LHCN-M2 (cell line): ENCODE measurements at places on chromosomes 12 and 14. TPM values are rescaled to one million over a fixed set of nuclear protein-coding genes. Genes with fewer than 3 reads are reported as not detected.

The MGST1 gene
- total RNA-seq, result 78.8 and 84.2 TPM in 2 replicates

The DBX2 gene
- not detected in 2 replicates for total RNA-seq

The TCL1B gene
- not detected in 2 replicates for total RNA-seq

The SLC7A7 gene
- total RNA-seq, result 4.2 and 4.6 TPM in 2 replicates

The PABPN1 gene
- total RNA-seq, result 86.7 and 92.7 TPM in 2 replicates

The SLIRP gene
- total RNA-seq, result 332 and 483 TPM in 2 replicates

The TAS2R7 gene
- 0.32 TPM in 1 of 2 replicates, not detected in the other for total RNA-seq

The SAMD15 gene
- 1.7 and 5.0 TPM in 2 replicates for total RNA-seq

The SLC7A8 gene
- total RNA-seq, result 2.4 and 3.4 TPM in 2 replicates

The ANKS1B gene
- 0.06 and 0.11 TPM in 2 replicates for total RNA-seq

- peak; percentile 99 for DNase-seq
These were observed 62.5 kb upstream of the PYGL start for GRCh38 chr14:51006781-51007211.

GRCh38 chr12:69688471-69689427 is 10.4 kb downstream of the BEST3 start:
- DNase-seq, result peak; percentile 99

DNA sequence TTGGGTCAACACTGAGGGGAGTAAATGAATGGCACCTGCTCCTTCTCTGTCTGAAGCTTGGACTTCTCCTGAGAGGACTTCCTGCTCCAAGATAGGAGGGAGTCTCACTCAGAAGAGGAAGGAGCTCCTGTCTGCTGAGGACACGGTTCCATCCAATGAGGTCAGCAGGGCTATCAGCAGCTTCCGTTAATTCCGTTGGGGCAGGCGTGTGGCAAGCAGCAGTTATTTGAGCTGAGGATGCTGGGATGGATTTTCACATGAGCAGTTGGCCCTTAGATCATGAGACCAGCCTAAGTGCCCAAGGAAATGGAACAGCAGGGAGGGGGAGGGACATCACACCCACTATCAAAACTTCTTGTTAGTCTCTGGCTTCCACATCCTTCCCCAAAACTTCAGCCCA is 159.0 kb upstream of the PZP start:
- no peak for DNase-seq

GRCh38 chr12:79692860-79693577 is 2.3 kb upstream of the PAWR start:
- no peak for DNase-seq

GRCh38 chr12:75337905-75338304 is 3.4 kb downstream of the GLIPR1L1 start:
- DNase-seq, result no peak

- DNase-seq, result peak; percentile 65
These were observed 16.3 kb downstream of the C2CD5 start for GRCh38 chr12:22527999-22528398.

DNA sequence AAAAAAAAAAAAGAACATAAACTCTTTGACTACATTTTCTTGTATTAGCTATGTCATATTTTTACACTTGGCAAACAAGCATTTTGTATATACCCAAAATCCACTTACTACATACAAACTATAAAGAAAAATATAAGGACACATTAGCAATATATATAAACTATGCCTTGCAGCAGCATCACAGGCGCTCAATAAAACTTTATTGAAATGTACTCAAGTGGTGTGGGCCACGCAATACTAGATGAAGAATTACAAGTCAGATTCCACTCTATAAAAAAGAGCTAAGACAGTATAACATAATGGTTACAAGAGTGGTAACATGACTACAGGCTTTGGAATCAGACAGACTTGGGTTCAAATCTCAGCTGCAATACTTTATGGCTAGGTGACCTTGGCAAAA is 3.1 kb upstream of the AP4S1 start:
- no peak for DNase-seq

DNA sequence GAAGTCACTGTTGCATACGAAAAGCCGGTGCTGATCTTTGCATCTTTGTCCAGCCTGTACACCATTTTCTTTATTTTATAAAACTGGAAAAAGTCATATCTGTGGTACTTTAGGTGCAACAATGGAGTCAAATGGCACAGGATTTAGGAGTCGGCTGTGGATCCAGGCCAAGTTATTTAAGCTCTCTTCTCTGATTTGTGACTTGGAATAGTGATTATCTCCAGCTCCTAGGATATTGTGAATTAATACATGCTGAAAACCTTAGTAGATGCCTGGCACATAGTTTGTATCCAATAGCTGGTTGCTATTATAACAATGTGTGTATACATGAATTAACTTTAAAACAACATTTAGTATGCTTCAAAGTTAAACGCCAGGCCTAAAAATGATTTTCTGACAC is 6.2 kb upstream of the CCER1 start:
- DNase-seq, result no peak

DNA sequence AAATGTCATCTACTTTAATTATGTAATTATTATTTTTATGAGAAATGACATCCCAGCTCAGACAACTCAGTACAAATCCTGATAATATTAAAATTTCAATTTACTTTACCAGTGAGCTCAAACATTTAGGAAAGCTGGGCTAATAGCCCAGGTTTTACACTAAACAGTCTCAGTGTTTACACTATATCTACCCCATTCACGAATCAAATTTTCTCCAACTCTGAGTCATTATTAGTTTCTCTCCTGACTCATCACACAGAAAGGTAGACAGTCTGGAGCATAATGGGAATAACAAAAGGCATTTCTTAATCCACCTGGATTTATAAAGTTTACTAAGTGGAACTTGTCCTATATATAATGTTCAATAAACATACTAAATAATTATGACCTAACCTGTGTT is 5.7 kb downstream of the PAWR start:
- peak; percentile 48 for DNase-seq

DNA sequence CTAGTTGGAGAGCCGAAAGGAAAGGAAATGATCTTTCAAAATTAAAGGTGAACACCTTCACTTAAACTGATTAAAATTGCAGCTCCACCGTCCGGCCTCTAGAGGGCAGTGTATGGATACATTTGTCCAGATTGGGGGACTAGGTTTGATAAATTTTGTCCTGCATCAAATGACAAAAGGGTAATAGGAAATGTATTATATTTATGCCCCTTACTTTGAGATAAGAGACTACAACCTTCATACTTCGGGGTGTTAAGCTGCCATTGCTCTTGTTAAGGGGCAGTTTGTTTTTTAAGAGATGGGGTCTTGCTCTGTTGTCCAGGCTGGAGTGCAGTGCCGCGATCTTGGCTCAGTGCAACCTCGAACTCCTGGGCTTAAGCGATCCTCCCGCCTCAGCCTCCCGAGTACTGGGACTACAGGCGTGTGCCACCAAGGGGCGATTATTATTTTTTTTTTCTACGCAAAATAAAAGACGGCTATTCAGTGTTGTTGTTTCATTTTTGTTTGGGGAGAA is 818 bp upstream of the SUOX start:
- DNase-seq, result peak; percentile 65

- no peak for DNase-seq
These were observed 4.1 kb downstream of the TMEM121 start for GRCh38 chr14:105530285-105531087.

DNA sequence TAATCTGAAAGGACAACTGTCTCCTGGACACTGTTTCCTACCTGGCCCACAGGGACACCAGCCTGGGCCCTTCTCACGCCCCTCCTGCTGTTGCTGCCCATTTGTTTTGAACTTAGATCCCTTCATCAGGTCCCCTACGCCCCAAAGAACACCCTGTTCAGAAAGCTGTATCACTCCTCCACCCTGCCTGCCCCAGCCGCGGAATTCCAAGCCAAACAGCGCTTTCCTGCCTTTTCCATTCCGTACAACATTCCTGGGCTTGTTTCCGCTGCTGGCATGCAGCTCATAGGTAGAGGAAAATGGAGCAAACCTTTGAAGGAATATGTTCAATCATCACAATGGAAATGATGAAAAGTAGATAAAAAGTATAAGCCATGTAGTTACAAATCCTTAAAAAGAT is 12.8 kb upstream of the GSG1 start:
- no peak for DNase-seq

DNA sequence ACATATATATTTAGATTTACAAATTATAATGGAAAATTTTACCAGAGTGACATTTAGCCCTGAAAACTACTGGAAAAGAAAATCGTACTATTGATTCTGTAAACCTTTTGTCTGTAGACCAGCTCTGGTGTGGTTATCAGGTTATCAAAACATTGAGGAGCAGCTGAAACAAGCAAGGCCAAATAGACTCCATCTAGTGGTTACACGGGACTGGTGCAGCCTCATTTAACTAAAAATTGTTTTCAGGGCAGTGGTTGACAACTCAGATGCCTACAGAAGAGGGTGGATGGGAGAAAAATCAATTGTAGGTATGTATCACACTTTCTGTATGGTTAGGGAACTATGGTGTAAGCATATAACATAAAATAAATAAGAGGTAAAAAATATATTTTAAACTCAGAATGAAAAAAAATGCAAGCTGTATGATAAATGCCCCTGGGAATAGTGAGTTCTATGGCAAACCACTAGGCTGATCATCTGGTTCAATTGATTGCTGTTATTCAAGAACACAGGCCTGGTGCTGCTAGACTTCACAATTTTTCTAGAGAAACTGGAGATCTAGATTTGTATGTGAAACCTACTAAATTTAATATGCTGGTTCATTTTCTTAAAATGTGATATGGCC is 51.2 kb downstream of the ACSS3 start:
- DNase-seq, result peak; percentile 52

GRCh38 chr12:52214421-52214802 is 18.6 kb upstream of the KRT7 start:
- DNase-seq, result no peak

- no peak for DNase-seq
These were observed at the start of gene CCER1 for GRCh38 chr12:90954921-90955320. Gene CCER1, minus strand, starts transcription at chr12:90955176. Its CDS starts 434 bp downstream, at chr12:90954742.

GRCh38 chr14:91143862-91144261 is 30.0 kb downstream of the DGLUCY start:
- no peak for DNase-seq

GRCh38 chr14:96268431-96269358 is 12.7 kb downstream of the BDKRB1 start:
- DNase-seq, result peak; percentile 77

DNA sequence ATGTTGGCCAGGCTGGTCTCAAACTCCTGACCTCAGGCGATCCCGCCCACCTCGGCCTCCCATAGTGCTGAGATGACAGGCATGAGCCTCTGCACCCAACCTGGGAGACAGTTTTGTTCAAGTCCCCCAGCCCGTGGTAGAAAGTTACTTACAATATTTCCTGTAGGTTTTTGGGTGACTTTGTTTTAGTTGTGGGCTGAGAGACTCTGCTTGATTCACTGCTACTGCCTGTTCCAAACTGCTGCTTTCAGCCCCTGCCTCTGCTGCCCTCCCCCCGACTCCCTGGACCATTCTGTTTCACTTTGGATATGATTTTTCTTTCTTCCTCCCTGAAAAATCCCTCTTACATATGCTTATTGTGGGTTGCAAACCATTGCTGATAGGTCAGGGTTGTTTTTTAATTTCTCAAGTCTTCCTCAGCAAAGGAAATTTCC is 13.4 kb upstream of the PCNX1 start:
- no peak for DNase-seq

DNA sequence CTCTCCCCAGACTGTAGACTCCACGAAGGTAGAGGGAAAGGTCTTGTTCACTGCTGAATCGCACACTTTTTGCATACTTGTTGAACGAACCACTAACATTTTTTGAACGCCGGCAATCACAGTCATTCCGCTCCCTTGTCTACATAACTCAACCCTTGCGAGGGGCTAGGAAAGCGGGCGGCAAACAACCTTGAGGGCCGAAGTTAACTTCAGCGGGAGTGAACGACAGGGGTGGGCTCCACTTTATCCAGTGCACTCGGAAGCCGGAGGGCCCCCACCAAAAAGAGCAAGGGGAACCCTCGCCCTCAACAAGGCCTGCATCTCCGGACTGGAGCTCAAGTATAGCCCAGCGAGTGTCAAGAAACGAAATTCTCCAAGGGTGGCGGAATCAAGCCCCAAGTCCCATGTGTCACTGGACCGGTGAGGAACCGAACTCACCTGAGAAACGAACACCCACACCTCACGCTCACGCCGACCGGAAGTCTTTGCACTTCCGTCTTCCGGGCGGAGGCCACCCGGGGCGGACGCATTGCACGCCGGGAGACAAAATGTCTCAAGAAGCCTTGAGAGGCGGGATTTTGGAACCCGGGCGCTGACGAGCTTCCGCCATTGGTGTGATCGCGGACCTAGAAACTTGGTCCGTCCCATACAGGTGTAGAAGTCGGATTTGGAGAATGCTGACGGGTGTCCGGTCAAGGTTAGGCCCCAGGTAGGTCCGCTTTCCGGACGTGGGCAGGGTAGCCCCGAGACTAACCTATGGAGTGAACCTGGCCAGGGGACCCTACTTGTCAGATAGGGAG is at the start of gene LLPH:
Gene LLPH (minus strand): TSS at position 484 of the 800 bp plus-strand sequence. CDS start 1,644 bp downstream, outside the sequence.
- peak; percentile 84 for DNase-seq

DNA sequence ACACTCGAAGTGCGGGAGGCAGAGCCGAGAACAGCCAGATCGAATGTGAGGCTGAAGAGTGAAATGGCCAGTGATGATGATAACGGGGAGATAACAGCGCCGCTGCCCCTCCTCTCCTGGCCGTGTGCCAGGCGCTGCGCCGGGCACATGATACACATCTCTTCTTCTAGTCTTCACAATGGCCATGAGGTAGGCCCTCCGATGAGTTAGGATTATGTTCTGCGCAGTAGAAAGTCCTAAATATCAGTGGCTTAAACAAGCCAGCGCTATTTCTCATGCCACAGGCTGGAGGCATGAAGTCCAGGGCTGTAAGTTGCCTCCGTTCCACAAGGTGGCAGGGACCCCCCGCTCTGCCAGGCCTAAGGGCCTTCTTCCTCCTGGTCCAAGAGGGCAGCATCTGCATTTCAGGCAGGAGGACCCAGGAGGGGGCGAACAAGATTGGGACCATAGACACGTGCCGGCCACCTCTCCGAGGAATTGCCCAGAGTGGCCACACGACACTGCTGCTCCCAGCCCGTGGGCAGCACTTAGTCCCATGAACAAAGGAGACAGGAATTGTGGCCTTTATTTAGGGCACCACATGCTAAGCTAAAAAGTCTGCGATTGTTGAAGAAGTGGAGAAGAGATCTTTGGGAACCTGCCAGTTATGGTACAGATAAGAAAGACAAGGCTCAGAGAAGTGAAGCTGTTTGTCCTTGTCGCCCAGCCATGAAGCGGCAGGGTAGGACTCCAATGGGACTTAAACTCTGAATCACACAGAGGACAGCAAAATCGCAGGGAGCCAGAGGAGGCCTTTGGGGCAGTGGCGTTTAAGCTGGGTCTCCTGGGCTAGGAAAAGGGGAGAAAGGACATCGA is 10.9 kb upstream of the HVCN1 start:
- DNase-seq, result no peak

GRCh38 chr14:103110681-103111231 is 12.5 kb upstream of the TNFAIP2 start:
- DNase-seq, result peak; percentile 41

DNA sequence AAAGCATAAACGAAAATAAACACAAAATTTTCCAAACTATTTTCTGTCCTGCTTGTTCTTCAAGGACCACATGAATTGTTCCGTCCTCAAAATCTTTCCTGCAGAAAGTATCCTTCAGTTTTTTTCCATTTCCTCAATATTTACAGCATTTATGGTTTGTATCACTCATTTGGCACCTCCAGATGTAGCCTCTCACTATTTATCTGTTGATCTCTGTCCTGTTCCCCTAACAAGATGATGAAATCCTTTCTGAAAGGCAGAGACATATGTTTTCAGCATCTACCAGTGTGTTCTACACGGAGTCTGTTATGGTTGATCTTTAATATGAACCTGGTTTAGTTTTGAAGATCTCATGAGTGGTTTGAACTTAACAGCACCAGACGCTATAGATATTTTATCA is 490.2 kb downstream of the NELL2 start:
- no peak for DNase-seq
